ENCODE measurements at places on chromosomes 7 and 10. TPM values are rescaled to one million over a fixed set of nuclear protein-coding genes. Genes with fewer than 3 reads are reported as not detected.

DNA sequence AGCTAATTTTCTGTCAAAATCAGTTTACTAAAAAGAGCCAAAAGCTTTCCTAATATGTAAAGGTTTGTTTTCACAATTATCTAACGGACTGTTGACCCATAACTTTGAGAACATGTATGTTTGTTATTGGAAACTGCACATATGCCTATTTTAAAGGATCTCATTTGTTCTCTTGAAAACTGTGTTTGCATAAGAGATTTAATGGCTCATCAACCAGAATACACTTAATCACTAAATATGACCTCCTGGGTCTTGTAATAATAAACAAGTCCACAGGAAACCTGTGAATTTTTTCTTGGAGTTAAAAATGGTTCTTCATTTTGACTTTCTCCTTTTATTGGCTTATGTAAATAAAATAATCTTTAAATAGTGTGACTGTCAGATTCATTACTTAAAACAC is 48.3 kb upstream of the STEAP1B start:
- DNase-seq: no peak

GRCh38 chr7:38217672-38218071 is 39.6 kb downstream of the STARD3NL start:
- DNase-seq: no peak

DNA sequence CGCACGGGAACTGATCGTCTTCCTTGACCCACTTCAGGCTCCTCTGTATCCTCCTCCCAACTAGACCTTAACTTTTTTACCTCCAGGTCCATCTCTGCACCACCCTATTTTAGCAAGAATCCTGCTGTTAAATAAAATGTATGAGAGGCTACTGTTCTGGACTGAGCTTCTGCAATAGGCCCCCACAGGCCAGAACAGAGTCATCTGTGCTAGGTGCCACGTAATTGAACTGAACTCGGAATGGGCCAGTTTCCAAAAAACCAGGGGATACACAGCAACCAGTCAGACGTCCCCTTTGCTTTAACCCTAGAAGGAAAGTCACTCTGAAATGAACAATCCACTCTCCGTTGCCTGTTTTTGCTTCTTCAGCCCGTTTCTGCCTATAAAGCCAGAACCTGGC is 71.3 kb downstream of the CHST15 start:
- no peak for DNase-seq

GRCh38 chr7:48420206-48420605 is 248.9 kb downstream of the ABCA13 start:
- no peak for DNase-seq

DNA sequence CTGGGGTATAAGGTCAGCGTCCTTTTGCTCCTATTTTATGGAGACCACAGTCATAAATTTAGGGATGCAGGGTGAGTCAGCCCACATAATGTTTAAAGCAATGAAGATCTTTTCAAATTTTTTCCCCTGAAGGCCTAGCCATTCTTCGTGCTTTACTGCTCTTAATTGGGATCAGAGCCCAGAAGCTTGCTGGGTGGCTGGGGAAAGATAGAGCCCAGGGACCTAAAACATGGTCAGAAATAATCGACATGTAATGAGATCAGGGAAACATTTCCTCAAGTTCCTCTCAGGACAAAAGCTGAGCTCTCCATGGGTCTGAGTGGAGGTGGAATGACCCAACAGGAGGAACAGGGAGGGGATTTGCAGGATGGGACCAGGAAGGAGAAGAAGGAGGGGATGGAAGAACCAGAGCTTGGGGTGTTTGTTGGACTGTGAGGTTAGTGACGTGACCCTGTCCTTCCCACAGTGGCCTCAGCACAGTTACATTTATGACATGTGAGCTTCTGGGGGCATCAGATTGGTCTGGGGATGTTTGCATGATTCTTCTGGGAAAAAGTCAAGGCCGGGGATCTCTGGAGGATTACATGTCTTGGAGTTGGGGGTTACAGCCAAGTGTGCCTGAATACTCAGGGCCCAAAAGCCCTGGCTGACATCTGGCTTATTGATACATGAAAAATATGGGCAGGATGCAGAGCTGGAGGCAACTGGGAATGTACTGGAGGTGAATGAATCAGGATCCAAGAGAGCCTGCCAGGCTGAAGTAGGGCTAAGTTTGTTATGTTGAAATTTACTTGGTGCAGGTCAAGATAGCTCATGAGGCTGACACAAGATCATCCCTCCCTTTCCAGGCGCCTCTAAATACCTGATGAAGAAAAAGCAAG is 477.9 kb downstream of the RPS24 start:
- DNase-seq: no peak

DNA sequence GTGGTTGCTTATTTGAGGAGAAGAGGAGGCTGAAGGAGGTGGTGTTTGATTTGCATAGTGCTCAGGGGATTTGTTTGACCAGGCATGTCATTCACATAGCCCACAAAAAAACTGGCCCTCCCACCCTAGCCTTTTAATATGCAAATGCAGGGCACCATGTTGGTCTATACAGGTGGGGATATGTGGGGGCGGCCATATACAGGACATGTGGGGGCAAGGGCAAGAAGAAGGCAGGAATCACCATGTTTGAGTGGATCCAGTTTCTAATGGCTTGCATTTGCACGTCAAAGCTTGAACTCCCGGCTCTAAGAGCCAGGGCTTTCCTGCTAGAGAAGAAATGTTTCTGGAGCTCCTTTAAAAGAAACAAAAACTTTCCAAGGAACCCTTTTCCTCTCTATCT is 541.0 kb downstream of the ZWINT start:
- DNase-seq: no peak

- no peak for DNase-seq
These were observed 66.6 kb downstream of the GPR37 start for GRCh38 chr7:124698964-124699363.

DNA sequence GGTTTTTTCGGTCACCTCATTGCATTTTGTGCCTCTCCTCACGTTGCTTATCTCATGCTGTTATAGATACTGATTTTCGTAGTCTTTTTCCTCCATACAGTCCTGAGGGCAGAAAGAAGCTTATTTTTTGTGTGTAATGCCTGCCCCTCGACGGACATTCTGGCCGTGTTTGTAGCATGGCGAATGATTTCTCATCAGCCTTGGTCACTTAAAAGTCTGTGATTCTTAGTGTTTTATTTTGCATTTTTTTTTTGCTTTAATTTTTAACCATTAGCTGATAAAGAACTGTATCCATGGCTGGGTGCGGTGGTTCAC is 469 bp upstream of the NOC3L start:
- DNase-seq: no peak

DNA sequence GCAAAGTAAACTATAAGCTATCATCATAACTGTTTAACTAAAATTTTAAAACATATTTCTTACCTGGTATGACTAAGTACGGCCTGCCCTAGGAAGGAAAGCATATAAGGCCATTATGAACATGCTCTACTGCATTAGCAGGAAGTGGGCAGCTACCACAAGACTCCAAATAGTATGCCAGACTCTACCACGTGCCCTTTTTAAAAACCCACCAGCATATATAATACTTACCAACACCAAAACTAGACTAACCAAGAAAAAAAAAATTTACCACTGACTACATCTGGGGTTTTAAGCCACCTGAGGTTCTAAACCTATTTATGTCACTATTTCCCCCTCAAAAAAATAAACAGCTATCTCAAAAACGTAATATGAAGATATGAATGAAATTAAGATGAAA is 30.1 kb downstream of the NUDCD3 start:
- DNase-seq: no peak

- DNase-seq: no peak
These were observed 47.2 kb upstream of the RHEB start for GRCh38 chr7:151566897-151567320.

GRCh38 chr7:44743750-44744149 is 4.9 kb upstream of the ZMIZ2 start:
- DNase-seq: no peak

DNA sequence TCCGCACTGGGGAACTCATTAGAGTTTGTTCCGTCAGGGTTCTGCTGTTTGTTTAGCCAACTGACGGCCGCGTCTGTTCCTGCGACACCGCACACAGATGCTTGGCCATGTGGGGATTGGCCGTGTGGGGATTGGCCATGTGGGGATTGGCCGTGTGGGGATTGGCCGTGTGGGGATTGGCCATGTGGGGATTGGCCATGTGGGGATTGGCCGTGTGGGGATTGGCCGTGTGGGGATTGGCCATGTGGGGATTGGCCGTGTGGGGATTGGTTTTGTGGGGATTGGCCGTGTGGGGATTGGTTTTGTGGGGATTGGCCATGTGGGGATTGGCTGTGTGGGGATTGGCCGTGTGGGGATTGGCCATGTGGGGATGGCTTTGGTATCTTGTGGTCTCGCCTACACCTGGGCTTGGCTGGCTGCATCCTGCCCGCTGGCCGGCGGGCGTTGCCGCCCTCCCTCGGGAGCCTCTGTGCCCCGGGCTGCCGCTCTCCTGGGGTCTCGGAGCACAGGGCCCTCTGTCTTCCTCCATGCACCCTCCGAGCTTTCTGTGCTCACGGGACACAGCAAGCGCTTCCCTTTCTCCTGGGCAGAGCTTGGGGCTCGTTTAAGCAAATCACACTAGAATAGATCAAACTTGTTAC is 62.5 kb downstream of the NKX6-2 start:
- DNase-seq: no peak

DNA sequence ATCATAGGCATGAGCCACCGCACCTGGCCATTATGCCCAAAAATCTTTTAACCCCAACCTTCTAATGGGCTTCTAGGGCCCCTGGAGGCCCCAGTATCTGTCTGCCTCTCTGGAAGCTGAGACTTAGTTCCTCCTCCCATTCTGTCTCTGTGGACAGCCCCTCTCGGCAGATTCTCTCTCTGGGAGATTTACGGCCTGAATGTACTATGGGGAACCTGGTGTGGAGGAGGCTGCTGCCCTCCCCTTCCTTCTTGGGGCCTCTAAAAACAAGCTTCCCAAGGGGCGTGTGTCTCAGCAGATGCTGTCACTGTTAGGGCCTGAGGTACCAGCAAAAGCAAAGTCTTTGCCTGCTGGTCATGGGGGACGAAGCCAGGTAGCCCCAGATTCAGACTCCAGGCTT is 35.8 kb upstream of the PRKAR1B start:
- no peak for DNase-seq

GRCh38 chr7:95766657-95767056 is 5.7 kb upstream of the DYNC1I1 start:
- DNase-seq: no peak

DNA sequence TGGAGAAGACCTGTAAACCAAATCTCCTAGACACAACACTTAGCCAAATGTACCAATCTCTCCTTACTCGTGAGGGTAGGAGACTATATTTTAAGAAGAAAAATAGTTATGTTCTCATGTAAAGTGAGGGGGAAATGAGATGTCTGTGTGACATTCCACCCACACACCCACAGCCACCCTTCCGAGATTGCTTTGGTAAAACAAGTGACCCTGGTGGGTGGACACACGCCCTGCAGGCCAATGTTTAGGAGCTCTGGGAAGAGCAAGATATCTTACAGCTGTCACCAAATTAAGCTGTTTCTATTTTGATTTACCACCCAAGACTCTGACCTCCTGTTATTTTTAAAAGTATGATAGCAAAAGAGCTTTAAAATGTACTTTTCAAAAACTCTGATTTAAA is 147.2 kb upstream of the PFKP start:
- DNase-seq: no peak

DNA sequence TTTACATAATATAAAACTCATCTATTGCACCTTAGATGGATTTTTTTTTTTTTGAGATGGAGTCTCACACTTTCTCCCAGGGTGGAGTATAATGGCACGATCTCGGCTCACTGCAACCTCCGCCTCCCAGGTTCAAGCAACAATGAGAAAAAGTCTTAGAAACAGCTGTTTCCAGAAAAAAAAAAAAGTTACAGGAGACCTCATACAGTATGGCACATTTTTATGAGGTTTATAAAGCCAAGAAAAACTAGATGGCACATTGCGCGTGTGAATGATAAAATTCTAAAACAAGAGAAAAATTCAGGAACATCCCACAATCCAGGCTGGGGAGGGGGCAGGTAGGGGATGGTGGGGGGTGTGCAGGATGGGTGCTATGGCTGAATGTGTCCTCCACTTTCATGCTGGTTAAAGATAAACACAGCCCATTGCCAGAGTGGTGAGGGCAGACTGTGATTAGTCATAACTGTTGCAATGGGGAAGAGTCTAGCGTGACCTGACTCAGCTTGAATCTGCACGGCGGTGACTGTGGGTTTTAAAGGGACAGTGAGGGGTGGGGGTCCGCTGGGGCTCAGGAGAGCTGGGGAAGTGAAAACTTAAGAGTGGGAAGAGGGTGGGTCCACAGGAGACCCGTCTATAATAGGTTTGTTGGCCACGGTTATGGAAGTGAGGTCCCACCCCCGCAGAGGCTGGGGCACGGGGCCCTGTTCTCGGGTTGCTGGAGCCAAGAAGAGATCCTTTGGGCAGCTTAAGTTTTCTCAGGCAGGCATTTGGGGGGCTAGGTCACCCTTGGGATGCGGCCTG is 11.9 kb upstream of the LRRC27 start:
- peak; percentile 42 for DNase-seq

DNA sequence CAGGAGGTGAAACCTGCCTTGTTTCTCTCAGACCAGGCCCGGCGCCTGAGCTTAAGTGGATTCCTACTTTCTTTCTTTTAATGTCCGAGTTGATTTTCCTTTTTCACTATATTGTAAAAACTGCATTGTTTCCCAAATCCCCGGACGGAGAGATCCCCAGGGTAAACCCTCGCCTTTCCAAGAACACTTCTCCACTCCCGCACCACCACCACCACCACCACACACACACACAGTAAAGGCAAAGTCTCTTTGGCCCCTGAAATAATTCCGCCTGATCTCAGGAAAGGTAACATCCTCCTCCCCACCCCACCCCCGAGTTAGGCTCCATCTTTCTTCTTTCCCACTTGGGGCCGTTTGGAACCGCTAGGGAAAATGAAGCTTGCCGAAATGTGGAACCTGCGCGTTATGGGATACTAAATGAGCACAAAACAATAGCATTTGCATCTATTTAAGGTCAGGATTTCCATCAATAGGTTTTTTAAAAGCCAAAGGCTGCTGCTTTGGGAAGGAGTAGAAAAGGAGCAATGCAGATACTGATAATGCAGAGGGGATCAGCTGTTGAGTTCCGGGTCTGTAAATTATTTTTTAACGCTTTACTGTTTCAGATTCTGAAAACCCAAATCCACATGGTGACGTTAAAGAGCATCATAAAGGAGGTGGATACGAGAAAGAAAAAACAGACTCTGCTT is 2.5 kb downstream of the HPSE2 start:
- DNase-seq: no peak

GRCh38 chr7:130136579-130137167 is 66.3 kb downstream of the KLHDC10 start:
- no peak for DNase-seq

The APBB1IP gene
- total RNA-seq: 88.0 TPM

The IRF5 gene
- total RNA-seq: 33.2 TPM

The LIPM gene
- total RNA-seq: not detected

The CBX3 gene
- 112 TPM for total RNA-seq

The TMEM184A gene
- total RNA-seq: not detected

The INA gene
- 0.31 TPM for total RNA-seq

The GDF2 gene
- not detected for total RNA-seq

The CACNA2D1 gene
- not detected for total RNA-seq

The EPHA1 gene
- total RNA-seq: 33.6 TPM

The DYDC1 gene
- total RNA-seq: not detected

The CPXM2 gene
- total RNA-seq: not detected
